HT1080 (cell line): ENCODE measurements at places on chromosomes 6 and 20.

GRCh38 chr6:2918936-2919335 lies 15.8 kb upstream of the SERPINB9 start:
- no peak for DNase-seq

- no peak for DNase-seq
Measured at GRCh38 chr6:157187182-157188083, 135.9 kb downstream of the TMEM242 start.

GRCh38 chr6:52670502-52671409 lies at the start of gene TMEM14A:
TMEM14A (plus strand) TSS chr6:52671113; CDS start chr6:52677103, 5,990 bp downstream.
- peak; percentile 88 for DNase-seq

DNA sequence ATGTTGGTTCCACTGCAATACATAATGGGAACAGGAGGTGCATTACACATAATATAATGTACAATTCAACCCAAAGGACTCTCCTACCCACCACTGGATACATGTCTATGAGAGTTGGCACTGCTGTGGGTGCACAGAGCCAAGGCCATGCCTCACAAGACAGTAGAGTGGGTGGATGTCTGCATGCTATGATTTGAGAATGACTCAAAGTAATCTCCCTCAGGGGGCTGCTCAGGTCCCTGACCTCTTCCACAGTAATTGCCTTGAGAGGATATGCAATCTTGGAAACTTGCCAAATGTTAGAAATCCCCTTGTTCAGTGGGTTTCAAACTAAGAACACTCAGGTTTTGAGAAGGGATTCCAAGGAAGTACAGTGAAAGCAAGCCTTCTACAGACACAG lies 79.0 kb downstream of the ANKEF1 start:
- DNase-seq = peak; percentile 56

DNA sequence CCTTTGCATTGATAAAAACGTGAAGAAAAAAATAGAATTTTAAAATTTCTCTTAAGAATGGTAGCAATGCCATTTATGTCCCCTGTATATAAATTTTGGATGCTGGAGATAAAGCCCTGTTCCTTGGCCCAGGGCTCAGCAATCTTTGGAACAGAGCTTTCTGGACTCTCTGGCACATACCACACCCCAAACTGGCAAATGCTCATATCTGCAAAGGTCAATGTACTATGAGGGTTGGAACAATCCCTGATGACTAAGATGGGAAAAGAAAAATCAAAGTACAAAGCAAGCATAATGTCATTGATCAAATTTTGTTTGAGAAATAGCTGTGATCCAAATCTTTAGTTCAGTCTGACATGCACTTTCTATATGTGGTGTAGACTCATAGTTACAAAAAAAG lies 158.1 kb upstream of the HCRTR2 start:
- no peak for DNase-seq

GRCh38 chr6:44171899-44172546 lies 13.4 kb downstream of the CAPN11 start:
- no peak for DNase-seq

GRCh38 chr6:114096561-114097172 lies 125.7 kb upstream of the HDAC2 start:
- DNase-seq = no peak

DNA sequence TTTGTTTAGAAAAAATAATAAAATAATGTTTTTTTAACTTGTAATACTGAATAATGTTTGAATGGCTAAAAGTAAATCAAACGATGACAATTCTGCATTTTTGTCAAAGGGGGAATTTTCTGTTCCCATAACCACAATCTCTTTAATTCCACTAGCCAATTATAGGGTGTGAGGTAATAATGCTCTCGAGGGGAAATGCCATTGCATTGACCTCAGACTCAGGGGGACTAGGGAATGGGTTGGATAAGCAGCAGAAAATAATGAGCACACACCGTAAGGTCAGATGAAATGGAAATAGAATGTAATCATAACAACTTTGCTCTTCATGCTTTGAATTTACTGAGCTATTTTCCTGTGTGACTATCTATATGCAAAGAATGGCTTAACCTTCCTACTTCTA lies 584.7 kb downstream of the RFPL4B start:
- DNase-seq = peak; percentile 12

- no peak for DNase-seq
Measured at GRCh38 chr6:52152070-52152423, 34.1 kb upstream of the IL17A start.

DNA sequence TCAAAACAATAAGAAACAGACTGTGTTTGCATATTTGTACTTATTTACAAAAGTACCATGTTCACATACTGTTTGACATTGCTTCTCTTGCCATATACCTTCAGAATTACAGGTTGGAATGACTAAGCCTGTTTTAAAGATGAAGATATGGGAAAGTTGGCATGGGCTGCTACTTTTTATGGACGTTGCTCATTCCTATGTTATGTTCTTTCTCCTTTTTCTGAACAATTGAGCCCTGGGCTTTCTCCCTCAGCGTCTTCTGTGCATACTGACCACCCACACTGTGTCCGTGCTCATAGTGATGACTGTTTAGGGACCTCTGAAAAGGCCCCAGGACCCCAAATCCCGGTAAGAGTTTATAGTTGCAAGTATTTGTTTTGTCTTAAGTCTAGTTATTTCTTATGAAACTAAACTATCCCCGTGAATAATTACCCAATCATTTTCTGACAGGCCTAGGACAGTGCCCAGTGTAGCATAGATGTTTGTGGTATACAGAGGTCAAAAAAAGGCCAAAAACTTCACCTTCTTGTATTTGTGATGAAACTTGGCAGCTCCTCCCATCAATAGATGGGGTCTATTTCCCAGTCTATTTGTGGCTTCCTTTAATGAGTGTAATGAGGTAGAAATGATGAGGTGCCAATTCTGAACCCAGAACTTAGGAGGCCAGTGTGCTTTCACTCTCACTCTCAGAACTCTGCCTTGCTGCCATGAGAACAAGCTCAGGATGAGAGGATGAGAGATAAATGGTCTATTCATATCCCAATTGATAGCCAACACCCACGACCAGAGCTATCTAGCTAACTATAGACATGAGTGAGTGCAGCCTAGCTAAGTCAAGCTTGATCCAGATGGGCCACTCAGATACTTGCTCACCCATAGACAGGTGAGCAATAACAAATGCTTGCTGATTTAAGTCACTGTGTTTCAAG lies 40.9 kb downstream of the GSTA4 start:
- no peak for DNase-seq

DNA sequence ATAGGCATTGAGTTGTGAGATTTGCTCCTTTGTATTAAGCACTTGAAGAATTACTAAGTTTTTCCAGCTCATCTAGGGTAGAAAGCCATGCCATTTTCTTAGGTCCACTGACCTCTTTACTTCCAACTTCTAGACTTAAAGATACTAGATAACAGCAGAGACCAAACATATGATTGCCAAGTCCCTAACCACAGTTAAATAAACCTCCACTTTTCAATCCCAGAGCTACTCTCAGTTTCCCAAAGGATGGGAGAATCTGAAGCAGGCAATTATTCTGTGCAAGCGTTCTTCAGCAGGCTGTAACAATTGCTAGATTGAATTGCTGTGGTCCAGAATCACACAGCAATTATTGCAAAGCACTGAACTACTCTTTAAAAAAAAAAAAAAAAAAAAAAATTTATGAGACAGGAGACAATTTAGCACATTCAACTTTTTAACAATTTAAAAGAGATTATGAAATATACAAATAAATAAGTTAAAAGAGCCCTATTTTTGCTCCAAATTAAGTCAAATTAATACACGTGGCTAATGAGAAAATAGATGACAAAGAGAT lies 104.0 kb upstream of the PRSS16 start:
- no peak for DNase-seq

DNA sequence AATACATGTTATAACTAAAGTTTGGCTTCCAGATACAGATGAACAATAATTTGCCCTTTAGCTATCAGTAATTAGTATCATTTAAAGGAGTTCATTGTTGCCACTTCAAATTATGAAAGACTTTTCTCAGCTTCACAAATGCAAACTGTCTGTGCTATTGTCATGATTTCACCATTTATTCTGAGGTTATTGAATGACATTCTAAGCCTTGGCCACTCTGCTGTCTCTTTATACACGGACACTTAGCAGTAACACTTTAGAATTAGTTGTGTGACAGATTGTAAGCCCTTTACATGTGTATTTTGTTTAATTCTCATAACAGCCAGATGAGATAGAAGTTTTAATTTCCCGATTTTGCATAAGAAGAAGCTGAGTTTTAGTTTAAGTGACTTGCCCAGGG lies 176.6 kb downstream of the SLC35F1 start:
- DNase-seq = no peak

DNA sequence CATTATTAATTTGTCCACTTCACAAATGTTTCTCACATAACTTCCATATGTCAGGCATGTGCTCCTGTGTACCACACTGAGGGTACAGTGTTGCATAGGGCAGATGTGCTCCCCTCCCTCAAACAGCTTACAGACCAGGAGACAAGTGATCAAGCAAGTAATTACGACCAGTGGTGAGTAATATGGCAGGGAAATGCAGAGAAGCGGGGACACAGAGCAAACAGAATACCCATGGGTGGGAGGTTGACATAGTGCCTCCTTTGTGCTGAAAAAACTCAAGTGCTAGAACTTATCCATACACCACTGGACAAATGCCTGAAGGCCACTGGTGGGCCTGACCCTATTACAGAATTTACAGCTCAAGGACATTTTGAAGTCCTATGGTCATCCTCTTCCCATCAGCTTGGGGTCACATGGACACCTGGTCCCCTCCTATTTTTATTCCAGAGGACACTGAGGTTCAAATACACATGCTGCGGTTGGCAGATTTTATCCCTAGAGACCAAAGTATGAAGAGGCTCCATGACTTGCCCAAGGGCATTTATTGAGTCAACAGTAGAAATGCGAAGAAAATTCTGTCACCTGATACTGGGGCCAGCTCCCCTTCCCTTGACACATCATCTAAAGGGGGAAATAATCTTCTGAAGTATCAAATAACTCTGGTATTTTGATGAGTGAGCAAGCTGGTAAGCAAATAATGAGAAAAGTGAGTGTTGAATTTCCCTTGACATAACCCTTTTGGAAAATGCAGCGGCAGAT lies 116.6 kb downstream of the QRSL1 start:
- peak; percentile 66 for DNase-seq

GRCh38 chr20:10696650-10697049 lies 22.9 kb upstream of the JAG1 start:
- DNase-seq = no peak

DNA sequence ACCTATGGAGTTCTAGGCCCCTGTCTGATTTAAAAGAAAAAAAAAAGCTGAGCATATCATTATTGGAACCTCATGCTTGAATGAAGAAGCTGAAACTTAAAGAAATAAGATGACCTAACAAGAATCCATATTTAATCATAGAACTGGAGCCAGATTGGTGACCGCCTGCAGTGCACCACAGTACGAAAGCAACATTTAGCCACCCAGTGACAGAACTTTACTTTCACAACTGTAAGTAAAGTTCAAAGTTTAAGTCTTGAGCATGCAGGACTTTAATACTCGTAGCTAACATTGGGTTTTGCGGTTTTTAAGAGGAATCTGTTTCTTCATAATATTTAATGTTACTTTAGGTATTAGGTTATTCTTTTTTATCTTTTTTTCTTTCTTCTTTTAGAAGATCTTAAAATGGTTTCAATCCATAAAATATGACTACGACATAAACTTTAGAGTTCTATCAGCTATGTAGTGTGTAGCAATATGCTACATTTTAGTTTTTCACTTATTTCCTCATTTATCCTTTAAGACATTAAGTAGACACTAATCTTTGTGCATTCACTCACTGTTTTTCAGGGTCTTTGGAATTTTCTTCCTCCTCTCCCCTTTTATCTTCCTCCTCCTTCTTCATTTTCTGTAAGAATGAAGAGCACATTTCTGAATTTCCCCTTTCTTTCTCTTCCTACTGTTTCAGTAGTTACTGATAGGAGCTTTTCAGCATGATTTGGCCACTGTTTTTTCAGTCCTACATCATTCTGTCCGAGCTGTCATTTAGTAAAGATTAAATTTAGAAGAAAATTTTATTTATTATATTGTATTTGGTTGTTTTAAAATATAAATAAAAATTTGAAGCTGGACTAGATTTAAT lies 514.1 kb downstream of the GRIK2 start:
- DNase-seq = no peak

- DNase-seq = no peak
Measured at GRCh38 chr6:36068586-36068985, 41.0 kb downstream of the MAPK14 start.

DNA sequence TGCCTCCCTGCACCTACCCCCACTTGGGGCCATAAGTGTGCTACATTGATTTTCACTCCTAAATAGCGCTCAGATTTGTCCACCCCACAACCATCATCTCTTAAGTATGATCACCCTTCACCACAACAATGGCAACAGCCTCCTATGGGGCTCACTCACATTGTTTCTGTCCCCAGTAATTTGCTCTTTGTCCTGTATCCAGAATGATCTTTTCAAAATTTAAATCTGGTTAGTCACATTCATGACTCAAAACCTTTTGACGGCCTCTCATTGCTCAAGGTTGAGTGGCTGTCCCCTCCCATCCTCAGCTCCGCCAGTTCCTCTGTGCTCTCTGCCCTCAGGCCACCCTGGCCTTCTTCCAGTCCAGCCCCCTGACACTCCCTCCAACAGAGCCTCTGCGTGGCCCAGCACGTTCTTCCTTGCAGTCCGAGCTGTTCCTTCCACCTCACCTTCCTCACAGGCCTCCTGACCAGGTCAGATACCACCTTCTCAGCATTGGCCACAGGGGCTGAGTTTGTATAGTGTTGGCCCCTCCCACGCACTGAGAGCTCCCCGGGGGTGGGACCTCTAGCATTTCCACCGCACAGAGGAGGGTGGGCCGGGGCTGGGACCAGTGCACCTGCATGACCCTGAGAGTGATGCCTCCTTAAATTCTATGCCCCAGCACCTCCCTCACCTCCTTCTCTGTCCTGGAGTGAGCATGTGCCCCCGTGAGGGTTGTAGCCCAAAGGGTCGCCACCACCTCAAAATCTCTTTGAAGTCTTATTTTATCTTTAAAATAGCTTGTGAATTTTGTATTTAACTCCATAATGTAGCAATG lies 2.4 kb upstream of the PPP1R3G start:
- peak; percentile 86 for DNase-seq

DNA sequence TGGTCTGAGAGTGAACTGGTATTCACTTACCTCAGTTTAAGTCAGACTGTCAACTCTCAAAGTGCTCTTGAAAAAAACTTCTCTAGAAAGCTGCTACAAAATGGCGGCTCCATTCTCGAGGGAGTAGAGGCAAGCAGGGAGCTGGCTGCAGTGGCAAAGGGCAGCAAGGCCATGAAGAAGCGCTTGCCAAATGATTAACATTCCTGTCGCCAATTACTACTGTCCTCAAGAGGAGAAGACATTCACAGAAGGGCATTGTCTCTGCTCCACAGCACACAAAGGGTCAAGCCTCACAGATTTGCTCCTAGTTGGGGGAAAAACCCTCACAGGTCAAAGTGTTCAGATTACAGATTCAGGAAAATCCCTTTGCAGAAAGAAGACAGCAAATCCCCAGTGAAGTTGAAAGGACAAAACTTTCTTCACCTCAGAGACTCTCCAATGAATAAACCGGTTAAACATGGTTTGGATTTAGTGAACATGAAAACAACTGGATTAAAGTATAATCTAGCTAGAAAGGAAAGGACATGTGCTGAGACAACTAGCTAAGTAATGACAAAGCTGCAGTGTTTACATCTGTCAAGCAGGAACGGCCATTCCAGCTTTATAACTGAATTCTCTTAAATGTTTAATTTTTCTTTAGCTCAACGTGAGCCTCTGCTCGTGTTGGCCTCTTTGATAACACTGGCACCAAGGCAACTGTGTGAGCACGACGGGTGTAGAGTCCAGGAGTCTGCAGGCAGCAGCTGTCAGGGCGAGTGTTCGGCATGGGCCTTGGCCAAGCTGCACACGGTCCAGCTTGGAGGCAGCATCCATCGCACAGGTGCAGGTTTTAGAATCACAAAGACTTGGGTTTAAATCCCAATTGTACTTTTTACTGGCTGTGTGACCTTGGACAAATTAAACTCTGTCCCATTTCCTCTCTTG lies 37.6 kb downstream of the NR2E1 start:
- no peak for DNase-seq
